ENCODE measurements at places on chromosomes 16 and 17.
A peak's percentile ranks its signal among the peaks of the same experiment; 100 is the strongest.

GRCh38 chr16:82824408-82824807 is 197.6 kb downstream of the CDH13 start:
- no peak for DNase-seq

- DNase-seq: peak; percentile 10
Measured at GRCh38 chr16:31301708-31302400, 42.1 kb downstream of the ITGAM start.

DNA sequence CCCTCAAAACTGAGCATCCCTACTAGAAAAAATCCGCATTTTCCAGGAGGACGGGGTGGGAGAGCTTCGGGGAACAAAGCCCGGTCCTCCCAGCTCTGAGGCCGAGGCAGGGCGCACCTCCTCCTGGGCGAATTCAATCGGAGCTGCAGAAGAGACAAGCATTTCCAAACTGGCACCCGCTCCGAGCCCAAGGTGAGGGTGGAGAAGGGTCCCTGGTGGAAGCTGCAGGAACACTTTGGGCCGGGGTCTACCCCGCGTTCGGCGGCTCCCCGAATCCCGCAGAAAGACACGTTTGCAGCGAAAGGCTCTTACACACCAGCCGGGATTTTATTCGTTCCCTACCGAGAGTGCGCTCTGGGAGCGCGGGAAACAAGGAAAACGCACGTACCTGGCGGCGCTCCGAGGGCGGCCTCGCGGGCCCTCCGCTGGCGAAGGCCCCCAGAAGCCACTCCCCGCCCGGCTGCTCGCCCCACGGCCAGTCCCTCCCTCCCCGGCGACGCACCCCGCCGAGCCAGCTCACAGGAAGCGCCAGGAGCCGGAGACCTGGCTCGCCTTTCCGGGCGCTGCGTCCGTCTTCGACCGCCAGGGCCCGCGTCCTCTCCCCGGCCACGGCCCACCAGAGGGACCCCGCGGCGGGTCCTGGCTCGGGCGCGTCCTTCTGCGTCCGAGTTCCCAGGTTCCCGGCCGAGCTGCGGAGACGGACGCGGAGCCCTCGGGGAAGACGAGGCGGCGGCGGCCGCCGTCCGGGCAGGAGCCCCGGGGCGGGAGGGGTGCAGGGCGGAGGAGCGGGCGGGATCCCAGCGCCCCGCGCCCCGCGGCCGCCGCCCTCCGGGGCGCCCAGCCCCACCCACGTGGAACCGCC is 49.8 kb upstream of the BAHCC1 start:
- DNase-seq: peak; percentile 92

DNA sequence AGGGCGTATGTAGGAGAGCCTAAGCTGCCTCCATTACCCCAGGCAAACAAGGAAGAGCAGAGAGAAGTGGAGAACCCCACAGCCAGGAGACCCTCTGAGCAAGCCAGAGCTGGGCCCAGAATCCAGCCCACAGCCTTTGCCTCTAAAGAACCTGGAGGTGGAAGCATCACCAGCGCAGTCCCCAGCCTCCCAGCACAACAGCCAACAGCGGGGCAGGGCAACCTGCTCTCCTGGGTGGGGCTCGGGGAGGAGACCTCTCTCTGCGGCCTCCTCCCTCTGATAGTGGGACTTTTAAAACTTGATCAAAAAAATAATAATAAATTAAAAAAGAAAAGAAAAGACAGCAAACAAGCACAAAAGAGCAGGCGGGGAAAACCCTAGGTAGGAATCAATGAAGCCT is 45.9 kb downstream of the AXIN2 start:
- no peak for DNase-seq

- DNase-seq: no peak
Measured at GRCh38 chr17:66692421-66692690, 142.6 kb upstream of the CACNG5 start.

DNA sequence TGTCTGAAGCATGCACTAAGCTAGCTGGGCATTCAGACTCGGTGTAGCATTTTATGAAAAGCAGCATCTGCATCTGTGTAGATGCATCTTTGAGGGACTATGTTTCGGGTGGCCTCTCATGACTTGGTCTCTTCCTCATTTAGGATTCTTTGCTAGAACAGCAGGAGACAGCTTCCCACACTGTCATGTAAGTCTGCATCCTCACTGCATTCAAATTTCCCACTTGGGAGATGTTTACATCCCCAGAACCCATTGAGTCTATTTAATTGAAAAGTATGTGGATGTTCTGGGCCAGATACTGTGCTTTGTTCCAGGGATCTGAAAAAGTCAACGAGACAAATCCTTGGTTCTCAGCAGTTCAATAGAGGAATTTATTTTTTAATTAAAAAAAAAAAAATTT is 198.6 kb upstream of the EEF2KMT start:
- no peak for DNase-seq

Measured in GM12865 (cell line).